Stomach (tissue), 19 donors: ENCODE measurements at places on chromosomes 2 and 18. TPM values are rescaled to one million over a fixed set of nuclear protein-coding genes. Genes with fewer than 3 reads are reported as not detected.
A peak's percentile ranks its signal among the peaks of the same experiment; 100 is the strongest.

- DNase-seq: no peak
- H3K27ac ChIP-seq: no peak overlapping the region
- peaks cover 55% of the 10 kb centered on the region for H3K36me3 ChIP-seq
Observed at GRCh38 chr18:63981719-63982118, 11.8 kb downstream of the SERPINB8 start.

- no peak for DNase-seq
- H3K4me3 ChIP-seq: no peak overlapping the region
- H3K36me3 ChIP-seq: no peaks in the 10 kb centered on the region
- no peaks in the 10 kb centered on the region for H3K27me3 ChIP-seq
- H3K4me1 ChIP-seq: no peaks in the 10 kb centered on the region
Observed at GRCh38 chr2:237282568-237283128, 131.3 kb downstream of the COL6A3 start.

Gene ACTG2
- total RNA-seq: 444 TPM

Gene GAREM1
- 60.3 TPM for total RNA-seq

DNA sequence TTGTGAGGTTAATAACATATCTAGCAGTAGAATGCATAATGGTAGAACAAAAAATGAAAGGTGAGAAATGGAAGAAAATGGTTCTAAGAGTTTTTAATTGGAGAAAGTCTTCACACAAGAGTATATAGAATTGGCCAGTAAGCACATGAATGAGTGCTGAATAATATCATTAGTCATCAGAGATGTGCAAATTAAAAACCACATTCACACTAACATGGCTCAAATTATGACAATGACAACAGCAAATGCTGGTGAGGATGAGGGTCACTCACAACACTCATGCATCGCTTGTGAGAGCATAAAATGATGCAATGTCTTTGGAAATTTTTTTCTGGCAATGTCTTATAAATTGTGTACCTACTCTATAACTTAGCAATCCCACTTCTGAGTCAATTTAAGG is 1355.4 kb upstream of the ACVR2A start:
- DNase-seq: no peak
- H3K4me3 ChIP-seq: no peak overlapping the region
- no peaks in the 10 kb centered on the region for H3K4me1 ChIP-seq

GRCh38 chr18:63646936-63647335 is 2.9 kb upstream of the SERPINB4 start:
- no peak overlapping the region for H3K27ac ChIP-seq
- no peaks in the 10 kb centered on the region for H3K27me3 ChIP-seq
- DNase-seq: no peak

DNA sequence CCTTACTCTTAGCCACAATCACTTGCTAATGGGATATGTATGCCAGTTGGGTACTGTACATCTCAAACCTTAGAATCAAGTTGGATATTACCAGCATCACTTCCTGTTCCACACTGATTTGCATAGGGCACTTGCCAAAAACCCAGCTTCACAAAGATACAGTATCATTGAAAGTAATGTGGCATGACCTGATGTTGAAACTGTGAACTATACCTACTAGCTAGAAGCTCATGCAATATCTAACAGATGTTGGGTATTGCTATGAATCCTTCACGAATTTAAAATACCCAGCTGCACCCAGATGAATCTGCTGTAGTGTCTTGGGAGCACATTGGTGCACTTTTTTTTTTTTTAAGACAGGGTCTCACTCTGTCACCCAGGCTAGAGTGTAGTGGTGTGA is 6.5 kb upstream of the STAMBP start:
- H3K36me3 ChIP-seq: no peaks in the 10 kb centered on the region
- H3K27ac ChIP-seq: no peak overlapping the region
- no peaks in the 10 kb centered on the region for H3K4me1 ChIP-seq
- H3K4me3 ChIP-seq: no peak overlapping the region
- no peaks in the 10 kb centered on the region for H3K27me3 ChIP-seq

DNA sequence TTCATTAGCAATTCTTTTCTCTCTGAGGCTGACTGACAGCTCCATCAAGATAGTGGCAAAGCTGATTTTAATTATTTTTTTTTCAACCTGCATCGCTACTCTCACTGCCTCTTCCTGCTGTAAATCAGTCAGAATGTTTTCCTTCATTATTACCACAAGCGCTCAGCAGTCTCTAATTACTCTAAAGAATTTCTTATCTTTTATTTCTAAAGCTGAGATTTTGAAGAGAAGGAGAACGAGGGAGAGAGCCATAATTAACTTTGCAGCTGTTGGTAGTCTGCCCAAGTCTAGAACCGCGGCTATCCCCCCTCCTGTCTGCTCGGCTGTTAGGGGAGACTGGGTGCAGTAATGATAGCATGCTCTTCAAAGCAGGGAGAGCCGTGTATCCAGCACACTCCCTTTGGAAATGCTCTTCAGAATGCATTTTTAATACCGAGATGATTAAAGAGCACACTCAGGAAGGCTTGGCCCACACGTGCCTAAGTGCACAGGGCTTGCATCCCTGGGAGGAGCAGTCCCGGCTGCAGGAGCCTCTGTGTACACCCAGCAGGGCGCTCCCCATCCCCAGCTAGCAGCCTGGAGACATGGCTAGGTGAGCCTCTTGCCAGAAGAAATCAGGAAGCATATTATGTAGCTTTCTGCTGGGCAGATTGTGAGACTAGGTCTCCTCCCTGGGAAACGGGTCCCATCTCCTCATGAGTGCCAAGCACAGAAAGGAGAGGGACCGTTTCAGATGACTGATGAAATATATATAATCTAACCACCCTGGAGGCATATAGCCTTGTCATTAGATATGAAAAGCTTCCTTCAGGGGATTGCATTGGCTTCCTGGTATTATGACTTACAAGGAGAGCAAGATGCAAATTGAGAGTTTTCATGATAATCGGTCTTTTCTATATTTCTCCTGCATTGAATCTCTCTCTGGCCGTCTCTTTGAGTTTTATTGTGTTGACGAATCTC is 555.2 kb downstream of the CMPK2 start:
- H3K4me1 ChIP-seq: no peaks in the 10 kb centered on the region
- no peaks in the 10 kb centered on the region for H3K36me3 ChIP-seq
- no peaks in the 10 kb centered on the region for H3K27me3 ChIP-seq

- H3K27ac ChIP-seq: peak overlapping the region; percentile 70
- peaks cover 21% of the 10 kb centered on the region for H3K4me1 ChIP-seq
- no peak overlapping the region for H3K4me3 ChIP-seq
- no peaks in the 10 kb centered on the region for H3K36me3 ChIP-seq
- no peak for DNase-seq
Observed at GRCh38 chr2:11582612-11582861, 48.7 kb downstream of the GREB1 start.

DNA sequence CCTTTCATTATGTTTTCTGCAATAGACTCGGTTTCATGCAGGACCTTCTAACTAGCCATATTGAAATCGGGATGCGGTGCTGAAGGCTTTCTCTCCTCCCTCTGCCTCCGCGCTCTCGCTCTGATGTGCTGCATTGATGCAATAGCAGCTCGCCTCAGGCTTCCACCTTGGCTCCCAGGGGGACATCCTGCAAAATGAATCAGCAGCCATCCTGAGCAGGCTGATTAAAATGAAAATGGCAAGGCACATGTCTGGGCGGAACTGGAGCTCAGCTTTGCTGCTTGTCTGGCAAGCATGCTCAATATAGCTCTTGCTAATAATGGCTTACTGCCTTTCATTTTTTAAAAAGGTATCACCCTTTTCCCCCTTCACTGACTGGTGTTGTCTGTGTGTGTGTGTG is 806 bp upstream of the MYT1L start:
- no peak overlapping the region for H3K4me3 ChIP-seq
- no peaks in the 10 kb centered on the region for H3K27me3 ChIP-seq
- no peaks in the 10 kb centered on the region for H3K4me1 ChIP-seq
- H3K27ac ChIP-seq: no peak overlapping the region
- DNase-seq: no peak
- no peaks in the 10 kb centered on the region for H3K36me3 ChIP-seq

- DNase-seq: no peak
- peak overlapping the region; percentile 48 for H3K27ac ChIP-seq
- no peaks in the 10 kb centered on the region for H3K27me3 ChIP-seq
- H3K4me1 ChIP-seq: peaks cover 30% of the 10 kb centered on the region
Observed at GRCh38 chr2:48543895-48544294, 13.9 kb downstream of the STON1 start.
